ENCODE measurements at places on chromosomes 11 and 22.

DNA sequence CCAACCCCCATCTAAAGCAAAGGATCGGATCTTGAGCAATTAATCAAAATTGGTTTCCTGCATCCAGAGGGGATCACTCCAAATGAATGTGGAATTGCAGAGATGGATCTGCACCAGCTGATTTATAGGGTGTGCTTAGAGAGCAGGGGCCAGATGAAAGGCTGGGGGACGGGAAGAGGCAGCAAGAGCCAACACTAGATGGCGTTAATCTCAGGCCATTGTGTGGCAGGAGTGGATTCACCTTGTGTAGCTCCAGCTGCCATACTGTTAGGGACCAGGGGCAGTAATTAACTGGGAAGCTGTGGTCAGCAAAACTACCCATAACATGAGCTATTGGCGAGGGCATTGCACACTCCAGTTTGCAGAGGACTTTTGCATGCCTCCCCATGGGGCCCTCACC lies 35.6 kb downstream of the SERPINH1 start:
- DNase-seq, result no peak

- peak; percentile 82 for DNase-seq
Measured at GRCh38 chr11:116576526-116576925, 196.3 kb downstream of the BUD13 start.

DNA sequence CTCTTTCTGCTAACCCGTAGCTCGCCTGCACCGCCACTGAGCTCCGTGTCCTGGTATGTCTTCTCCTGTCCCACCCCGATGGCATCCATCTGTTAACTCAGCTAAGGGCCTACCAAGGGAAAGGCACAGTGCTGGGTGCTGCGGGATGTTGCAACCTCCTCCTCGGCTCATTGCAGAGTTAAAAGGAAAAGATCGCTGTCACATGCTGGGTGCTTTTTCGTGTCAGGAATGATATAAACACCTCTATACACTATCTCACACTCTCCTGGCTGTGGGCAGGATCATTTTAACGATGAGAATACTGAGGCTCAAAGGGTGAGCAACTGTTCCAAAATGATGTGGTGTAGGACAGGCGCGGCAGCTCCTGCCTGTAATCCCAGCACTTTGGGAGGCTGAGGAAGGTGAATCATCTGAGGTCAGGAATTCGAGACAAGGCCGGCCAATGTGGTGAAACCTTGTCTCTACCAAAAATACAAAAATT lies 10.1 kb downstream of the TXN2 start:
- peak; percentile 33 for DNase-seq

- DNase-seq, result no peak
Measured at GRCh38 chr11:32939046-32939445, 46.4 kb downstream of the QSER1 start.

GRCh38 chr11:72673943-72674828 lies at the start of gene PDE2A:
Gene PDE2A (minus strand): TSS chr11:72674422. CDS start chr11:72674207, 215 bp downstream.
- no peak for DNase-seq

DNA sequence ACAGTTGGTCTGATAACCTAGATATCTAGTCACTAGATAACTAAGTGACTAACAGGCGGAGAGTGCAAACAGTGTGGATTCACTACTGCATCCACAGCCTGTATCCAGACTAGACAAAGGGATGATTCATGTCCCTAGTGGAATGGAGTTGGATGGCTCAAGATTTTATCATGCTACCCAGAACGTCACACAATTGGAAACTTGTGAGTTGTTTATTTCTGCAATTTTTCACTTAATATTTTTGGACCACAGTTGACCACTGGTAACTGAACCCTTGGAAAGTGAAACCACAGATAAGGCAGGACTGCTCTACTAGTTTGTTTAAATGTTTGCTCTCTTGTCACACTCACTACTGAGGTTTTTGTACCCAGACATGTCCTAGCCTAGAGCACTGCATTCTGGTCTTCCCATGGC lies 76.0 kb downstream of the UBASH3B start:
- no peak for DNase-seq

- DNase-seq, result no peak
Measured at GRCh38 chr11:88814076-88814475, 251.7 kb downstream of the GRM5 start.

DNA sequence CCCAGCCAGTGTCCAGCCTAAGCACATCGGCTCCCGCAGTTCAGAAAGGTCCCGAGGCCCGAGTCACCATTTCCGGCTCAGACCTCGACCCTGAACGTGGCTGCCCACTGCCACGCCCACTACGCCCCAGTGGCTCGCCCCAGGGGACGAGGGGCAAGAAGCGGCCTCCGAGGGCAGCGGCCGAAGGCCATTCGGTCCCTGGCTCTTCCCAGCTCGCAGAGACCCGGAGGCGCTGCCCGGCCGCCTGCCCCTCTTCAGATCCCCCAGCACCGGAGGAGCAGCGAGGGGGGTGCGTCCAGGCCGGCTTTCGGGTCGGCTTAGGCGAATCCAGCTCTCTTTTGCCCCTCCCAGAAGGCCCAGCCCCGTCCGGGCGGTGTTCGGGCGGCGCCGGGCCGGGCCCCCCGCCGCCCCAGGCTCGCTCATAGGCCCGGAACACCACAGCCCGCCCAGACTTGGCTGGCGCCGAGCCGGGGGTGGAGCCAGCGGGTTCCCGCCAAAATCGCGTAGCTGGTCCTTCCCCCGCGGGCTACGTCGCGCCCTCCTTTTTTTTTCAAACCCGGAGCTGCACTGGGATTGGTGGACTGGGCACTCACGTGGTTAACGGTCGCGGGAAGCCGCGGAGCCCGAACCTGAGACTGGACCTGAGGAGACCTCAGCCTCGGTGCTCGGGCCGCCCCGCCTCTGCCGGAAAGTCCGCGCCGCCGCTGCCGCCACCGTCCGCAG lies at the start of gene WEE1:
TSS of gene WEE1 (plus strand) at position 619 of the 723 bp plus-strand sequence. CDS start 264 bp downstream, outside the sequence.
- DNase-seq, result peak; percentile 98

DNA sequence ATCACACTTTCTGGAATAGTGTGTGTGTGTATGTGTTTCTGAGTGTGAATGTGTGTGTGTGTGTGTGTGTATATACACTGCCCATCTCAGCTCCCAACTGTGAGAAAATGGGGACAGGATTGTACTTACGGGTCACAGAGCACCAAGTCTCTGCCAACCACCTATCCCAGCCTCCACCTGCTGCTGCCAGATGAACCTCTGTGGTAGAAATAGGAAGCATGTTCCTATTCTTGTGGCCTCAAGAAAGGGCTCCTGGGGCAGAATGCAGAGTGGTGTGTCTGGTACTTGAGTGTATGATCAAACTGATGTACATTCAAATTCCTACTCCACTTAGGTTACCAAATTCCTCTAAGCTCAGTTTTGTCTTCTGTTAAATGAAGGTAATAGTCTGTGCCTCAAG lies 14.6 kb downstream of the UBASH3B start:
- DNase-seq, result no peak

DNA sequence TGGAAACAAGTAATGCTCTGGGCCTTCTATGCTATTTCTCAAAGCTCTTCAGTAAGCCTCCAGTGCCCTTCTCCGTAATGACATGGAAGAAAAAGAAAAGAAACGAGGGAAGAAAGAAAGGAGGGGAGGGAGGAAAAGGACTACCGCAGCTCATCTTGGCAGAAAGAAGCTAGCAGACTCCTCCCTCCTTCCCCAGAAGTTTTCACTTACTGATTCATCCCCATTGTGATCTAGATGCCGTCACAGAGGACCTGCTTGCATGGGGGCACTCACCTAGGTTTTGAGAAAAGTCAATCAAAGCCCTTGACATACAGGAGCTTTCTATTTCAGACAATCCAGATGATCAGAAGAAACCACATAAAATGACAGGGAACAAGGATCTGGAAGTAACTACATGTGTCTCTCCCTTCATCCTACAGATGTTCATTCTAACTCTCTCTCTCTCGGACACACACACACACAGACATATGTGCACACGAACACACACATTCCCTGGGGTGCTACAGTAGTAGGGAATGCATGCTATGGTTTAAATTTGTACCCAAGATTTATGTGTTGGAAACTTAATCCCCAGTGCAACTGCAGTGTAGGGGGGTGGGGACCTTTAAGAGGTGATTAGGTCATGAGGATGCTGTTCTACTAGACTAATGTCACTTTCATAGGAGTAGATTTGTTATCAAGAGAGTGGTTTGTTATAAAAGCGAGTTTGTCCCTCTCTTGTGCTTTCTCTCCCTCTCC lies 37.6 kb upstream of the RCN1 start:
- no peak for DNase-seq

DNA sequence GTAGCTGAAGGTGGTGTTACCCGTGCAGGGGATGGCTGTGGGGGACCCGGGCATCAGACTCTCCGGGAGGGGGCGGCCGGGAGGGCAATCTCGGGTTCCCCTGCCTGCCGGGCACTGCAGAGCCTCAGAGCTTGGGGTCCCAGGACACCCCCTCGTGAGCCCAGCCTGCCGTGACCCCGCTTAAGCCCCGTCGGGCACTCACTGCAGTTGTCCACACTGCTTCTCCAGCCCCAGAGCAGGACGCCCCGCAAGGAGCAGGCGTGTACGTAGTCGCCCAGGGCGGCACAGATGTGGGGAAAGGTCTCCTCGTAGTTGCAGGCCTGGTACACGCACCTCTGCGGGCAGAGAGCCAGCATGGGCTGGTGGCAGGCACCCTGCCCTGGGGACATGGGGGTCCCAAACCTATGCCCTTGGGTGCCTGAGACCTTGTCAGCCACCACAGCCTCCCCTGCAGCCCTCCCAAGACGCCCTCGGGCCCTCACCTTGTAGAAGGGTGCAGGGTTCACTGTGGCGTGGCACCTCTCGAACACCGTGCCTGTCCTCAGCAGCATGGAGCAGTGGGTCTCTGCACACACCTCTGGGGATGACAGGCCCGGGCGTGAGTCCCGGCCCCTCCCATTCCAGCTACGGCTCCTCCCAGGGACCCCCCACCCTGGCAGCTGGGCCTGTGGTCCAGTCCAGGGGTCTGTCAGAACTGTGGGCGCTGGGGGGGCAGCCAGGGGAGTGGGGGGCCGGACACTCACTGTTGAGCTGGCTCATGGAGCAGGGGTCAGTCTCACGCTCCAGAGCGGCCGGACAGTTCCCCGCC lies 8.8 kb downstream of the MUC6 start:
- no peak for DNase-seq

DNA sequence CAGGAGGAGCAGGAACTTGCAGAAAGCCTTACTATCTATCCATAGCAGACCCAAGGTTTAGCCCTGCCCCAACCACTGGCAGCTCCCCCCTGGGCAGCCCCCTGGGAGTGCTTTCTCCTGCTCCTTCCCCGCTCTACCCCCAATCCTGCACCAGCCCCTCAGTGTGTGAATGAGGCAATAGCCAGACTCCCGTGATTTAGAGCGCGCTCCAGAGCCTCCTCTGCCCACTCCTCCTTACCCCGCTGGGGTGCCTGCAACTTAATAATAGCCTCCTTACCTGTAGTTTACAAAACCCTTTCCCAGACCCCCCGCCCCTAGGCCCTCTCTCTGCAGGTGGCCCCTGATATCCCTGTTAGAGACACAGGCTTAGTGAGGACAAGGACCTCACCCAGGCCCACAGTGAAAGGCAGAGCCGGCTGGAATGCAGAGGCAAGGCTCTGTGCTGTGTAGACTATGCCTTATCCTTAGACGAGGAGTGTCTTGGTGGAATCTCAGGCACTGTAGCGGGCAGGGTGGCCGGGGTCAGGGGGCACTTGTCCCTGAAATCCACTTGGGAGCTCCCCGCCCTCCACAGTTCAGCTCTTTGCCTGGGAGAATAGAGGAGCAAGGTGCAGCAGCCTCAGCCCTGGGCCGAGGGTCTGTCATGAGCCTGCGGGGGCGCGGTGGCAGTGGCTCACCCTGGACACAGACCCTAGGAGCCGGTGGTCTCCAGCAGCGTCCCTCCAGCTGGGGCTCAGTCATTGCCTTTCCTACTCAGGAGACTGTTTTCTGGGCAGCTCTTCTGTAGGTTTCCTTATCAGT lies 4.3 kb upstream of the CARNS1 start:
- no peak for DNase-seq

- DNase-seq, result no peak
Measured at GRCh38 chr11:68950762-68951161, 30.0 kb downstream of the MRGPRD start.

- no peak for DNase-seq
Measured at GRCh38 chr11:111019871-111020670, 225.5 kb upstream of the POU2AF2 start.

DNA sequence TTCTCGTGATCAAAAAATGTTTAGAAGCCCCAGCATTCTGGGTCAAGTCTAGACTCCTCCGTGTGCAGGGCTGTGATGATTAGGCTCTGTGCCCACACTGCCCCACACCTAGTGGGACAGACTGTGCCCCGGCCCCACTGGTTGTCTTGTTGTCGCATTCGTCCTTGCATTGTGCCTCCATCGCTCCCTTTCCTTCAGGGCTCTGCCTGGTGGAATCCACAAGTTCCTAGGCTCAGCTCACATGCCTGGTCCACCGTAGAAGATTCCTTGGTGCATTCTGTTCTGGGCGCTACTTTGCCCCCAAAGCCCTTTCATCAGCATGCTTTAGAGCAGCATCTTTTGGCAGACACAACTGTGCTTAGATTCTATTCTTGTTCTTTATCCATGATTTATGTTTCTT lies 23.5 kb upstream of the THY1 start:
- no peak for DNase-seq

GRCh38 chr11:112082729-112083128 lies 3.8 kb downstream of the TIMM8B start:
- peak; percentile 29 for DNase-seq

- no peak for DNase-seq
Measured at GRCh38 chr11:36030731-36031281, 86.9 kb downstream of the LDLRAD3 start.

GRCh38 chr11:126181939-126182730 lies 29.3 kb downstream of the RPUSD4 start:
- no peak for DNase-seq

GRCh38 chr11:8801121-8801520 lies 109.9 kb upstream of the AKIP1 start:
- DNase-seq, result no peak

- no peak for DNase-seq
Measured at GRCh38 chr22:25696763-25697162, 45.2 kb upstream of the MYO18B start.

DNA sequence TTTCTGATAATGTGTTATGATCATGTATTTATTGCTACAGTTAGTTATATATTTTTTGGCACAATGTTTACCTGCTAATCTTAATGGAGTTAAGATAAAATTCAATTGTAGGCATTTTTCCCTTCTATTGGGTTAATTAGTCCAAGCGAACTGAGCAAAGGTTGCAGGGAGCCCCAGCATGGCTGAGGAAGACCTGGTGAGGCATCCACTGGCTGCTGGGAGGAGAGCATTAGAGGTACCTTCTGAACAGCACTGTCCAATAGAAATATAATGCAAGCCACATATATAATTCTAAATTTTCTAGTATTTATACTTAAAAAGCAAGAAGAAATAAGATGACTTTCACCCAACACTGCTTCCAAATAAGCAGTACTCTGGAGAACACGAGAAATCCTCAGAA lies 689 bp upstream of the TMEM126A start:
- DNase-seq, result no peak

DNA sequence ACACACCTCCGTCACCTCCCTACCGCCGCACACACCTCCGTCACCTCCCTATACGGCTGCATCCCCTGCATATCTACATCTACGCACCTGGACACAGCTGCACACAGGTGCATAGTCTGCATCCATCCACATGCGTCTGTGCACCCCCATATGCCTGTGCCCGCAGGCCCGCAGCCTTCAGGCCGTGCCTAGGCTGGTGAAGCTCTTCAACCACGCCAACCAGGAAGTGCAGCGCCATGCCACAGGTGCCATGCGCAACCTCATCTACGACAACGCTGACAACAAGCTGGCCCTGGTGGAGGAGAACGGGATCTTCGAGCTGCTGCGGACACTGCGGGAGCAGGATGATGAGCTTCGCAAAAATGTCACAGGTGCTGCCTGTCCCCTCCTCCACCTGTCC lies 4.8 kb downstream of the PKP3 start:
- peak; percentile 31 for DNase-seq

GRCh38 chr11:118771547-118772288 lies 19.2 kb downstream of the DDX6 start:
- no peak for DNase-seq

- DNase-seq, result peak; percentile 62
Measured at GRCh38 chr11:76208438-76209374, 2.4 kb upstream of the WNT11 start.
